ENCODE measurements at places on chromosomes 12 and 14.
A peak's percentile ranks its signal among the peaks of the same experiment; 100 is the strongest.

- H3K36me3 ChIP-seq = peaks cover 20% of the 10 kb centered on the region
- no peak overlapping the region for H3K27ac ChIP-seq
- H3K4me3 ChIP-seq = no peak overlapping the region
- peak; percentile 77 for DNase-seq
Observed at GRCh38 chr12:121499929-121500793, 80.7 kb downstream of the KDM2B start.

GRCh38 chr12:2959192-2959504 lies at the start of gene TEAD4:
Gene TEAD4, plus strand, starts transcription at chr12:2959397.
- peaks cover 15% of the 10 kb centered on the region for H3K4me1 ChIP-seq
- peak within 1 kb of the TSS; percentile 74 for H3K4me3 ChIP-seq
- H3K27ac ChIP-seq = no peak within 1 kb of the TSS
- H3K27me3 ChIP-seq = peaks cover 54% of the 10 kb centered on the region

- DNase-seq = peak; percentile 27
- H3K27me3 ChIP-seq = no peaks in the 10 kb centered on the region
- H3K4me1 ChIP-seq = no peaks in the 10 kb centered on the region
- no peaks in the 10 kb centered on the region for H3K36me3 ChIP-seq
Observed at GRCh38 chr14:66746316-66747006, 238.5 kb downstream of the GPHN start.

GRCh38 chr14:53368711-53369201 lies 215.6 kb upstream of the DDHD1 start:
- no peak for DNase-seq
- no peak overlapping the region for H3K4me3 ChIP-seq
- H3K4me1 ChIP-seq = no peaks in the 10 kb centered on the region
- no peak overlapping the region for H3K27ac ChIP-seq
- no peaks in the 10 kb centered on the region for H3K27me3 ChIP-seq
- no peaks in the 10 kb centered on the region for H3K36me3 ChIP-seq
